ENCODE measurements at places on chromosomes 6 and 20.

DNA sequence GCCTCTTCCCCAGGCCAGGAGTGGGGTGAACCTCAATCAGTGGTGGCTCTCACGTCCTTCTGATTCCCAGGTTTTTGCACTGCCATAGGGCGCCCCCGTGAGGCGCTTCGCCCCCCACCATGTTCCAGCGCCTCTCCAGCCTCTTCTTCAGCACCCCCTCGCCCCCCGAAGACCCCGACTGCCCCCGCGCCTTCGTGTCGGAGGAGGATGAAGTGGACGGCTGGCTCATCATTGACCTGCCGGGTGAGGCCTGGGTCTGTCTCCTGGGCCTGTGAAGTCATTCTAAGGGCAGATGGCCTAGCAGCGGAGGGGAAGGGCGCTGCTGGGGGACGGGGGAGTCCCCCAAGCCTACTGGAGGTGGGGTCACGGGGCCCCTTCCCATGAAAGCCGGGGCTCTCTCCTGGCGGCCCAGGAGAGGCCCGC lies 4.5 kb downstream of the TP53INP2 start:
- DNase-seq: peak; percentile 53

- DNase-seq: no peak
Measured at GRCh38 chr20:38473367-38473795, 738 bp downstream of the RALGAPB start.

- no peak for DNase-seq
Measured at GRCh38 chr20:13221313-13221672, 219 bp downstream of the ISM1 start.

GRCh38 chr6:104788400-104788799 lies 71.3 kb downstream of the HACE1 start:
- DNase-seq: no peak

- no peak for DNase-seq
Measured at GRCh38 chr6:159052720-159053119, 7.9 kb upstream of the TAGAP start.

- no peak for DNase-seq
Measured at GRCh38 chr20:58621906-58622548, 29.1 kb upstream of the STX16 start.

GRCh38 chr6:13292774-13293173 lies 35.6 kb downstream of the TBC1D7 start:
- no peak for DNase-seq

- DNase-seq: no peak
Measured at GRCh38 chr6:127435626-127436220, 23.5 kb downstream of the KIAA0408 start.

DNA sequence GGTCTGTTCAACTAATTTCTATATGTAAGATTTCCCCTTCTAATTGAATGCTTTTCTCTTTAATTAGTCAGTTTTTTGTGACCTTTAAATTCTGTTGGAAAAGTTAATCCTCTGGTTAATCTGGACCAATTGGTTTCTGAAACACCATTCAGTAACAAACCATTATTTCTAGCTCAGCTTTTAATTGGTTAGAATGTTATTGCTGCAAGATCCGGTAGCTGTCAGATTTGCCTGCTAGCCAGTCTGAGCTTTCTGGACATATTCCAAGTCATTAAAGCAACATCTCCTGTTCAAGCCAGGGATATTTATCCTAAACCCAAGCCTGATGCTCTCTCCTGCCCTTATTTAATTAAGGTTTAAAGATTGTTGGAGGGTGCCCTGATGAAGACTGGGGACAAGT lies 55.1 kb upstream of the FBXL4 start:
- no peak for DNase-seq

DNA sequence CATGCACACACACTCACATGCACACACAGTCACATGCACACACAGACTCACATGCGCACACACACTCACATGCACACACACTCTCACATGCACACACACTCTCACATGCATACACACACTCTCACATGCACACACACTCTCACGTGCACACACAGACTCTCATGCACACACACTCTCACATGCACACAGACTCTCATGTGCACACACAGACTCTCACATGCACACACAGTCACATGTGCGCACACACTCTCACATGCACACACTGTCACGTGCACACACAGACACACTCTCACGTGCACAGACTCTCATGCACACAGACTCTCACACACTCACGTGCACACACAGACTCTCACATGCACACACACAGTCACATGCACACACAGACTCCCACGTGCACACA lies 36.6 kb upstream of the VSX1 start:
- DNase-seq: no peak

DNA sequence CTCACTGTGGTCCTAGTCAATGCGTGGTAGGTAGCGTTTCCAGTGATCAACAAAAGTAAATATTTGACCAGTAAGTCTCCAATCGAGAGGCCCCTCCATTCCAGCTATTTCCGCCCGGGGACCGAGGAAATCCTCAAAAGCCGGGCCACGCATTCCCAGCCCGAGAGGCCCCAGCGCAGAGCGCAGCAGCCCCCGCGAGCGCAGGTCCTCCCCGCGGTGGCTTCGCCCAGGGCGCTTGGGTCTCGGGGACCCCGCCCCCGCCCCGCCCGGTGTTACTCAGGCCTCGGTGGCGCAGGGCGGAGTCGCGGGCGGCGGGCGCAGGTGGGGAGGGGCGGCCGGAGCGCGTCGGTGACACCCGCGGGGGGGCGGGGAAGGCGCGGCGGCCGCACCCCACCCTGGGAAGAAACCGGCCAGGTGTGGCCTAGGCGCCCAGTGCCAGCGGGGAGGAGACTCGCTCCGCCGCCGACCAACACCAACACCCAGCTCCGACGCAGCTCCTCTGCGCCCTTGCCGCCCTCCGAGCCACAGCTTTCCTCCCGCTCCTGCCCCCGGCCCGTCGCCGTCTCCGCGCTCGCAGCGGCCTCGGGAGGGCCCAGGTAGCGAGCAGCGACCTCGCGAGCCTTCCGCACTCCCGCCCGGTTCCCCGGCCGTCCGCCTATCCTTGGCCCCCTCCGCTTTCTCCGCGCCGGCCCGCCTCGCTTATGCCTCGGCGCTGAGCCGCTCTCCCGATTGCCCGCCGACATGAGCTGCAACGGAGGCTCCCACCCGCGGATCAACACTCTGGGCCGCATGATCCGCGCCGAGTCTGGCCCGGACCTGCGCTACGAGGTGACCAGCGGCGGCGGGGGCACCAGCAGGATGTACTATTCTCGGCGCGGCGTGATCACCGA lies at the start of gene DSP:
TSS of gene DSP (plus strand) at position 497 of the 890 bp plus-strand sequence. CDS start at position 742, 245 bp downstream.
- DNase-seq: peak; percentile 93

DNA sequence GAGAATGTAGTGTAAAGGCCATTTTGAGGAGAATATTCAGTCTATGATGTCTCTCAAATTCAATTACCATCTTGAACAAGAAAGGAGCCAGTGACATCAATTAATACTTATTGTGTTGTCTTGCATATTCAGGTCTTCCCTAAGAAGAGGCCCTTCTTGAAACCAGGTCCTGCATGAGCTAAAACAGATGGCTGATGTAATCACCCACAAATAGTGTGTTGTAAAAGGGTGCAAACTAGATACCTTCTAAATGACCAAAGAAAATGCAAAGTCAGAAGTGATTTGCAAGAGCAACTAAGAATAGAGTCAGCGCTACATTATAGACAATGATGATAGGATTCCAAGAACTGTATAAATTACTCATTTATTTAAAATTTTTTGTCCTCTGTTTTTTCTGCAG lies 97.0 kb downstream of the BTBD3 start:
- DNase-seq: no peak

DNA sequence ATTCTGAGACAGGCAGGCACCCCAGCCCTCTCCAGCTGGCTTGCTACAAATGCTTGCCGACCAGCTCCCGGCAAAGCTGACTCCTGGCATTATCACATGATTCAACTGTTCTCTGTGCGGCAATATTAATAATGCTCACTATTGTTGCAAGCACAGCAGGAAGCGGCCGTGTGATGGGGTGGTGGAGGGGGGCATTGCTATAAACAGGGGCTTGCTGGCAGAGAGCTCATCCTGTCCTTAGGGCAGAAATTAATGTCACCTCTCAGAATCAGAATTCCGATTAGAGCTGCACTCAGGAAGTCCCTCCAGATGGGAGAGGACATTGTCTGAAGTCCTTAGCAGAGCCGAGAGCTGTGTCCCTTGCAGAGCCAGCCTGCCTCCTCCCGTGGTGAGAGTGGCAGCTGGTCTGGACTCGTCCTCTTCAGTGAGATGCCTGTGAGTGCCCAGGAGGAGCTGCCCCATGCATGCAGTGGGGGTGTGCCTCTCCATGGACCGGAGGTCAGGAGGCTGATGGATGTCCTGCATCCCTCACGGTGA lies 162.5 kb downstream of the CDH4 start:
- DNase-seq: no peak

- DNase-seq: no peak
Measured at GRCh38 chr6:155143578-155144106, 120.2 kb upstream of the CLDN20 start.

GRCh38 chr20:47042464-47042863 lies 147.8 kb downstream of the EYA2 start:
- no peak for DNase-seq

DNA sequence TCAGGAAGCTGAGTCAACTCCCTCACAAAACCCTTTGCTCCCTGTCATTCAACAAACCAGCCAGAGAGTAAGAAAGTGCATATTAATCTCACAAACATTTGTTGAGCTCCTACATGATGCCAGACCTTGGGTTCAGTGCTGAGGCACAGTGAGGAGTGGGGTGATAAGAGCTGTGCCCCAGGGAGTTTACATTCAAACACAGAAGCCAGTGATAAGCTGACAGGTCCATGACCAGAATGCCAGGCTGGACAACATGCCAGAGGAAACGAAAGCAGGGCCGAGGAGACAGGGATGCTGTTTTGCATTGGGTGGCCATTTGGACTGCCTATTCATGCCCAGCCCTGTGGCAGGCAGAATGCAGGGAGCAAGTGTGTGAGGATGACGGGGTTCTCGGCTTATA lies 76.7 kb downstream of the LRFN2 start:
- no peak for DNase-seq
